Fibroblast of skin of scalp (primary cell): ENCODE measurements at places on chromosomes 5 and 9.
A peak's percentile ranks its signal among the peaks of the same experiment; 100 is the strongest.

DNA sequence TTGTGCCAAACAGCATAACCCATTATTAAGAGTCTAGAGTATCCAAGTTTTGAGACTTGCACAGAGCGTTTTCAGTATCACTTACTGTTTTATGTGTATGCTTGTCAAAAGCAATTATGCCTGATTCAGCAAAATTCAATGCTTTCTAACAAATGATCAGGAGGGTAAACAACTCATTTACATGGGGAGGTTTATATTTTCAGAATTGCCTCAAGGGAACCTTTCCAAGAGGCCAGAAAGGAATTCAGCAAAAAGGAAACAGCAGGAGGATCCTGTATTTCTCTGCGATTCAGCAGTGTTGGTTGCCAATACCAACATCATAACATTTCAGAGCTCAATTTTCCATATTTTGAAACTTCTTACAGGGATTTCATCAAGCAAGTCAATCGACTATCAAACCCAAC, 69.3 kb upstream of the DAB2 start:
- DNase-seq: peak; percentile 84

GRCh38 chr9:127166111-127166510, 43.7 kb upstream of the ANGPTL2 start:
- no peak for DNase-seq

- no peak for DNase-seq
These were observed 73.2 kb downstream of the PIK3R1 start for GRCh38 chr5:68288707-68289134.

GRCh38 chr5:43041110-43041668, 1.1 kb upstream of the ANXA2R start:
- DNase-seq: peak; percentile 76

DNA sequence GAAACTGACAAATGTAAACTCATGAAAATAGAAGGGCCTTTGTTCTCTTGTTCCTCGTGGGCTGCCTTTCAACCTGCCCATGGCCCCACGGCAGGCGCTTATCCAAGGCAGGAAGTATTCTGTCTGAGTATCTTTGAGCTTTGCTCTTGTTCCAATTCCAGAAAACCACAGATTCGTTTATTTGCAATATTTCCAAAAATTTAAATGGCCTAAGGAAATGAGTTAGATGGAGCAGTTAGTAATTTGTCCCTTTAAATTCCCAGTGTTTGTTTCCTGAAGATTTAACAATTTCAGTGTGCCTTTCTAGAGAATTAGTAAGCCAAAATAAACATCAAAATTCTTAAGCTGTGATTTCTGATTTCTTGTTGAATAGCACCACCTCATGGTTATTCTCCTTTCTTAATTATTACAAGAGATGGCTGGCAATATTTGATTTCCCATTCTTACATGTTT, 299.4 kb upstream of the RASA1 start:
- peak; percentile 57 for DNase-seq

DNA sequence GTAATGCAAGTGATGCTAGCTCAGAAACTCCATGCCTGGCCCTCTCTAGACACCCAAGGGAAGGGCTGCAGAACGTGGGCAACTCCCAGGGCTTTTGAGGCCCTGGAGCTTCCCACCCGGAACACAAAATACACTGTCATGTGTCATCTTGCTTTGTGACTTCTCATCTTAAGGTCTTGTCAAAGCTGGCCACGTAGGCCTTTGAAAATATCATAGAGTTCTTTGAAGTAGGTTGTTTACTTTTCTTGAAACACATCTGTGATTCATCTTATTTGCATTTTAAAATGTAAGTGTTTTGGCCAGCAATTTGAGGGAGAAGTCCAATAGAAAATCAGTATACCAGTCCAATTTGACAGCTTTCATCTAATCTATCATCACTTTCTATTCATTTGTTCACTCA, 40.2 kb upstream of the PALM2AKAP2 start:
- DNase-seq: no peak

DNA sequence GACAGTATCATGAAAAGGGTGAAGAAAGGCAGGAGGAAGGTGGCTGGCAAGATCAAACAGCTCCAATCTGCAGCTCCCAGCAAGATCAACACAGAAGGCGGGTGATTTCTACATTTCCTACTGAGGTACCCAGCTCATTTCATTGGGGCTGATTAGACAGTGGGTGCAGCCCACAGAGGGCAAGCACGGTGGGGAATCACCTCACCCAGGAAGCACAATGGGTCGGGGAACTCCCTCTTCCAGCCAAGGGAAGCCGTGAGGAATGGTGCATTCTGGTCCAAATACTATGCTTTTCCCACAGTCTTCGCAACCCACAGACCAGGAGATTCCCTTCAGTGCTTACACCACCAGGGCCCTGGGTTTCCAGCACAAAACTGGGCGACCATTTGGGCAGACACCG, 66.8 kb downstream of the CAMSAP1 start:
- no peak for DNase-seq

DNA sequence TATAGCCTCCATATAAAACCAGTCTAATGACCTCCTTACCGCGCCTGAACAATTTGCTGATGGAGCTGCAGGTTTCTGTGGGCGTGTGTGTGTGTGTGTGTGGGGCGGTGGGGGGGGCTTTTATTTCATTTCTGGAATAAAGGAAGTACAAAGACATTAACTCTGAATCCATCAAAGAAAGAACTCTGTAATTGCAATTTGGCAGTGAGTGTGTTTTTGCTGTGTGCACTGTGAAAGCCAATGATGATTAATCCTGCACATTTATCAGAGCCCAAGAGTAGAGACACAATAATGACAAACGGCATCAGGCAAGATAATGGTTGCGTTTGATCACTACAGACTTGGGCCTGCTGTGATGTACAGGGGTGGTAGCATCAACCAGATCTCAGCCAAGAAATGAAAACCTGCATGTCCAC, 29.3 kb upstream of the NDFIP1 start:
- no peak for DNase-seq

- no peak for DNase-seq
These were observed 4.0 kb upstream of the PLAC8L1 start for GRCh38 chr5:146109379-146109778.

- no peak for DNase-seq
These were observed 90.1 kb downstream of the ARHGAP26 start for GRCh38 chr5:142860270-142860669.

DNA sequence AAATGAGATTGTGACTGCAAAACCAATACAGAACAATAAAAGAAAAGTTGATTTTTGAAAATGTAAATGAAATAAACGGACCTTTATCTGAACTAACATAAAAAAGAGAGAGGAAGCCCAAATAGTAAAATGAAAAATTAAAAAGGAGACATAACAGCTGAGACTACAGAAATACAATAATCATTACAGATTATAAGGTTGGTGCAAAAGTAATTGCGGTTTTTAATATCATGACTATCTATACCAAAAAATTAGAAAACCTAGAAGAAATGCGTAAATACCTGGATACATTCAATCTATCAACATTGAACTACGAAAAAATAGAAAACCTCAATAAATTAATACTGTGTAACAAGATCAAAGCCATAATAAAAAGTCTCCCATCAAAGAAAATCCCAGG, 71.9 kb upstream of the SLCO6A1 start:
- DNase-seq: no peak

GRCh38 chr5:172096207-172096940, 89.9 kb upstream of the FBXW11 start:
- no peak for DNase-seq

GRCh38 chr5:52893105-52893504, 96.0 kb upstream of the ITGA2 start:
- DNase-seq: peak; percentile 73

GRCh38 chr5:136518174-136518573, 152.8 kb upstream of the TRPC7 start:
- DNase-seq: no peak

DNA sequence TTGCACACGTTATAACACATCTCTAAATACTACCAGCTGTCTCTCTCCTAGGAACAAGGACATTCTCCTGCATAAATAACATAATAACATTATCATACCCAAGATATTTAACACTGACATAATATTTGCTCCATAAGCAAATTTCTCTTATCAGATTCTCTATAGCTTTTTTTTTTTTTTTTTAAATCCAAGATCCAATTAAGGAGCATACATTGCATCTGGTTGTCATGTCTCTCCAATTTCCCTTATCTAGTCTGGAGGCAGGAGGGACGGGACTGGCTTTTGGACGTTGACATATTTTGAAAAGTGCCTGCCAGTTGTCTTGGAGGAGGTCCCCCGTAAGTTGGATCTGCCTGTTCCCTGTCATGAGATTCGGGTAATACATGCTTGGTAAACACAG, 76.6 kb downstream of the RAPGEF1 start:
- DNase-seq: no peak

GRCh38 chr5:141850244-141850768, 27.9 kb downstream of the PCDH1 start:
- peak; percentile 68 for DNase-seq

DNA sequence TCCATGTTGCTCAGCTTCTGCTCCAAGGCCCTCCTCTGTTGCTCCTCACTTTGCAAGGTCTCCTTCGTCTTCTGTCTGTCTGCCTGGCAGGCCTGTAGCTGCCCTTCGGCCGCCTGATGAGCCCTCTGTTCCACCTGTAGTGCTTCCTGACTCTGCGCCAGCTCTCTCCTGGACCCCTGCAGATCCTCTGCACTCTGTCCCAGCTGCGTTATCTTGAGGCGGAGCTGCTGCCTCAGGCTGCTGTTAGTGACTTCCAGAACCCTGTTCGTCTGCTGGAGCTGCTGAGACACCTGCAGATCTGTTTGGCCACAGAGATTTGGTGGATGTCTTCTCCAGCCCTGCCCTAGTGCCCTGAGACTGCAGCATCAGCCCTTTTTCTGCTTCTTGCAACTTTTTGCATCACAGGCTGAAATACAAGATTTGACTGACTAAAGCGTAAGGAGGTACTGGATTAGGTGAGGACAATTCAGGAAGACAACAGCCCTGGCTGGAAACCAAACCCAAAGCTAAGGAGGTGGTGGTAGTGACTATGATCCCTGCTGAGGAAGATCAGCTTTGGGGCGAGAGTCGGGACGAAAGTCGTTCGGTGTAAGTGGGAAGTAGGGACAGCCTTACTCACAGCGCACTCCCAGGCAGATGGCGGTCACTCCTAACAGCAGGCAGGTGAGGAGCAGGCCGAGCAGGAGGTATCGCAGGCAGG, 2.1 kb downstream of the CD72 start:
- DNase-seq: no peak

DNA sequence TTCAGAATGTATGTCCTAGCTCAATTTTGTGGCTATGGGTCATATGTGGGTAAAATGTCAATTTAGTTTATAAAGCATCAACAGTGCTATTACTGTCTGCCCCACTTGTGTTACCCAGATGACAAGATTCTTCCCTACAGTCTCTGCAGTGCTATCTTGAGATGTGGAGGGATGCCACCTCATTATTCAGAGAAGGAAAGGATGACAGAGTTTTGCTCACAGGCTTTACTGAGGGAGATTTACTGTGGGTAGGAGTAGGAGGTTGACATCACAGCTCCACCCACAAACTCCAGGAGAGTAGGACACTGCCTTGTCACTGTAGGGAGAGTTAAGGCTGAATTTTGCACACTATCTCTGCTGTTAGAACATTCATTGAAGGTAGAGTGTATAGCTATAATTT, 359.3 kb downstream of the HTR1A start:
- no peak for DNase-seq

DNA sequence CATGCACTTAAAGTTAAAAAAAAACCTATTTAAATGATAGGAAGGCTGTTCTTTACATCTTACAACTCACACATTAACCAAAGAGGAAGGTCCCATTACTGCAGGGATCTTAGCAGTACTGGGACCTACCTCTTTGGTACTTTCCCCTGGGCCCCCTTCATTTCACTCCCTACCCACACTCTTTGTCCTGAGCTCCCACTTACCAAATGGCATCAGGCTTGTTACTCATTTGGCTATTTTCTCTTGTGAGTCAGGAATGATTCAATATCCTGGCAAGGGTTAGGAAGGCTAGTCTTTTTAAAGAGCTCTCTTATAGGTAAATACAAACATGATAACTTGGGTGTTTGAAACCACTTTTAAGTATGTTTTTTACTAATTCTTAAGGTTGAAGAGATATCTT, 117.4 kb upstream of the ELL2 start:
- DNase-seq: peak; percentile 92

- DNase-seq: peak; percentile 70
These were observed 57.1 kb upstream of the ZBED3 start for GRCh38 chr5:77143998-77144836.

DNA sequence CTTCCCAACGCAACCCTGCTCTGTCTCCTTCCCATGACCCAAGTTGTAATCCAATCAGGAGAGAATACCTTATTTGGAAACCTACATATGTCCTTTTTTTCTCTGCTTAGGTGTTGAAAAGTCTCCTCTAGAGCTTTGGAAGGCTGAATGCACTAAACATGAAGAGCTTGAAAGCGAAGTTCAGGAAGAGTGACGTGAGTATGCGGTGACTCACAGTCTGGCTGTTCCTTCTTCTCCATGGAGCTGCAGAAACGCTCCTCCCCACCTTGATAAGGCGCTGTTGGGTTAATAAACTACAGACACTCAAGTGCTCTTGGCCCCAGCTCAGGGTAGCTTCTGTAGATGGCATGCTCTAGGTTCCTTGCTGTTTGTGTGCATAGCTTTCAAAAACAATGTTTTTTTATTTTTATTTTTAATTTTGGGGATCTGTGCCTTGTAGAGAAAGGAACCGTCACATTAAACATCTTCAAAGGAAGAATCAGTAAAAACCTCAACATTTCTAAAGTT, 30.7 kb downstream of the RAI14 start:
- peak; percentile 93 for DNase-seq

DNA sequence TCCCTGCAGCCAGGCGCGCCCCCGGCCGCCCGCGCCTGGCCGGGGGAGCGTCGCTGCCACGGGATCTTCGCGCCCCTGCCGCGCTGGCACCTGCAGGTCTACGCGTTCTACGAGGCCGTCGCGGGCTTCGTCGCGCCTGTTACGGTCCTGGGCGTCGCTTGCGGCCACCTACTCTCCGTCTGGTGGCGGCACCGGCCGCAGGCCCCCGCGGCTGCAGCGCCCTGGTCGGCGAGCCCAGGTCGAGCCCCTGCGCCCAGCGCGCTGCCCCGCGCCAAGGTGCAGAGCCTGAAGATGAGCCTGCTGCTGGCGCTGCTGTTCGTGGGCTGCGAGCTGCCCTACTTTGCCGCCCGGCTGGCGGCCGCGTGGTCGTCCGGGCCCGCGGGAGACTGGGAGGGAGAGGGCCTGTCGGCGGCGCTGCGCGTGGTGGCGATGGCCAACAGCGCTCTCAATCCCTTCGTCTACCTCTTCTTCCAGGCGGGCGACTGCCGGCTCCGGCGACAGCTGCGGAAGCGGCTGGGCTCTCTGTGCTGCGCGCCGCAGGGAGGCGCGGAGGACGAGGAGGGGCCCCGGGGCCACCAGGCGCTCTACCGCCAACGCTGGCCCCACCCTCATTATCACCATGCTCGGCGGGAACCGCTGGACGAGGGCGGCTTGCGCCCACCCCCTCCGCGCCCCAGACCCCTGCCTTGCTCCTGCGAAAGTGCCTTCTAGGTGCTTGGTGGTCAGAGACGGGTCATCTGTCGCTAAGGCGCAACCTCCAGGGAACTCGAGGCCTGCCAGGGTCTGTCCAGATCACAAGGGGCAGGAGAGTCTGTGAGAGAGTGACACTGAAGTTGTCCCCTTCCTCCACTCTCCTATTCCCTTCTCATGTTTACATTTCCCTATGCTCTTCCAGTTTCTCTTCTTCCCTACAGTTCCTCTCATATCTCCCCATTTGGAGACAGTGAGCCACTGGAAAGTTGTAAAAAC, 1.3 kb downstream of the GPR150 start:
- peak; percentile 19 for DNase-seq
